ENCODE measurements at places on chromosomes 1 and 21.

DNA sequence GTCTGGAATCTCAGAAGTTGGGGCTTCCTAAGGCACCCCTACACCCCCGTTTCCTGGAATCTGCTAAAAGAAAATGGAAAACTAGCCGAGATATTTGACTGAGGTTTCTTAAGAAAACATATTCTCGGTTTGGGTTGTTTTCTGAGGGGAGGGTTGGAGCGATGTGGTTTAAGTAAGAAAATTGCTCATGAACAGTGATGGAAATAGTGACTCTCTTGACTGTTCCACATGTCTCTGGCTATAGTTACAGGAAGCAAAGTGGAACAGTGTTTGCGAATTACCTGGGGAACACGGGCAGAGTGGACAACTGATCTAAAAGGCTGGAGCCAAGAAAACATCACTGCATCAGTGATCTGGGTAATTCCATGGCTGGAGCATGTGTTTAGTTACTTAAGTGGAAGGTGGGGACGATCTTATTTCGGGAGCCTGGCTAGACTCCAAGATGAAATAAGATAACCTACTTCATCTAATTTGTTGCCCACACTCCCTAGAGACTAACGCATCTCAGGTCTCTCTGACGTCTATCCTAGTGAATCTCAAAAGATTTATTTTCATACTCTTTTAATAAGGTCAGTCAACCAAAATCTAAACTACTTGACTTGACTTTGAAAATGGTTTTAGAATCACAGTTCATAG, 92.4 kb downstream of the KCNJ15 start:
- DNase-seq, result no peak

GRCh38 chr1:48082271-48082962, 85.2 kb upstream of the TRABD2B start:
- DNase-seq, result no peak

GRCh38 chr1:184889166-184889565, 85.1 kb downstream of the NIBAN1 start:
- DNase-seq, result no peak

DNA sequence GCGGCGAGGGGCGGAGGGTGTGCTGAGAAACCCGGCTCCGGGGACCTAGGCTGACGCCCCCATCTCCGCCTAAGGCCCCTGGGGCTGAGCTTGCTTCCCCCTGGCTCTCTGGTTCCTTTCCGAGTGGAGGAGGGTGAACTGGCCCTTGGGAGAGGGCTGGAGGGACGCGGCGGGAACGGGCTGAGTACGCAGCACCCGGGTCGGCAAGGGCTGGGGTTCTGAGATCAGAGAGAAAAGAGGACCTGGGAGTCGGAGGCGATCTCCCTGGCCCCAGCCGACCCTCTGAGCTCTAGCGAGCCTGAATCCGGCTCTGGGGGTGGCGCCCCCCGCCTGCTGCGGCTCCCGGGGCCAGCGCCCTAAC, 270.8 kb downstream of the FOXD2 start:
- no peak for DNase-seq

DNA sequence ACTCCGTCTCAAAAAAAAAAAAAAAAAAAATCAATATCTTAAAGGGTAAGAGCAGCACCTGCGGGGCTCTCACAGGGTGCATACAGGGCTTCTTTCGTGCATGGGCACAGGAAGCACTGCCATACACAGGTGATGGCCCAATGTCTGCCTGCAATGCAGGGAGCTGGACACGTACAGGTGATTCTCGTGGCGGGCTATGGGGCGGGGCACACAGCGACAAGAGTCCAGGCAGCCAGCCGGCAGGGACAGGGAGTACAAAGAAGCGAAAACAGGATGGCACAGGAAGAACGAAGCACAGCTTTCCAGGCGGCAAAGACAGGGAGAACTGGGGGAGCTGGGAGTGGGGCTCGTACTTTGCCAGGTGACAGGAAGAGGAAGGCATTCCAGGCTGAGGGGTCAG, 1.6 kb downstream of the KIF17 start:
- no peak for DNase-seq

- no peak for DNase-seq
Observed at GRCh38 chr1:99550198-99550597, 95.7 kb upstream of the PALMD start.

DNA sequence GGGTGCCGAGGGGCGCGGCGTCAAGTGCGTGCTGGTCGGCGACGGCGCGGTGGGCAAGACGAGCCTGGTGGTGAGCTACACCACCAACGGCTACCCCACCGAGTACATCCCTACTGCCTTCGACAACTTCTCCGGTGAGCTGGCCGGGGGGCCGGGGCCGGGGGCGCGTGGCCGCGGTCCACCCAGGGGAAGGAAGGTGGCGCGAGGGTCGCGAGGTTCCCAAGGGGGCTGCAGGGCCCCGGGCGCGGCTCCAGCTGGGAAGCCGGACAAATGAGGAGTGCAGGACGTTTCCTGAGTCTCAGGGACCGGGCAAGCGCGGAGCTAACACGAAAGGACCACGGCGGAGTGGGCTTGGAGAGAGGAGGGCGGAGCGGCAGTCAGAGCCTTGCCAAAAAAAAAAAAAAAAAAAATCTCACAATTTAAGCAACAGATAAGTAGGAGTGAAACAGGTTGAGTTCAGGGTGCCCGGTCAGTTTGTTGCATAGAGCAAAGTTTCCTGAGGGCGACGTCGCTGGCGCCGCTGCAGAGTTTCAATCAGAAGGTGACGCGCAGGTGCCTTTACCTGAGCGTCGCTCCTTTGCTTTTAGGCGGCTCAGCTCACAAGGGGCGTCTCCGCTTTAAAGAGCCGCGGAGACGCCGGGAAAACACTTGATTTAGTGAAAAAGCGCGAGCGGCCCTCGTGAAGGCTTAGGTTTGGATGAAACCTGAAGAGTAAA, 750 bp downstream of the RHOU start:
- DNase-seq, result peak; percentile 24

GRCh38 chr1:233006541-233006973, 56.1 kb downstream of the NTPCR start:
- no peak for DNase-seq

GRCh38 chr1:109193653-109194590, 19.8 kb upstream of the SARS1 start:
- DNase-seq, result peak; percentile 49

- no peak for DNase-seq
Observed at GRCh38 chr1:68994096-68994495, 497.2 kb upstream of the DEPDC1 start.

- no peak for DNase-seq
Observed at GRCh38 chr1:29272147-29272907, 36.0 kb downstream of the PTPRU start.

DNA sequence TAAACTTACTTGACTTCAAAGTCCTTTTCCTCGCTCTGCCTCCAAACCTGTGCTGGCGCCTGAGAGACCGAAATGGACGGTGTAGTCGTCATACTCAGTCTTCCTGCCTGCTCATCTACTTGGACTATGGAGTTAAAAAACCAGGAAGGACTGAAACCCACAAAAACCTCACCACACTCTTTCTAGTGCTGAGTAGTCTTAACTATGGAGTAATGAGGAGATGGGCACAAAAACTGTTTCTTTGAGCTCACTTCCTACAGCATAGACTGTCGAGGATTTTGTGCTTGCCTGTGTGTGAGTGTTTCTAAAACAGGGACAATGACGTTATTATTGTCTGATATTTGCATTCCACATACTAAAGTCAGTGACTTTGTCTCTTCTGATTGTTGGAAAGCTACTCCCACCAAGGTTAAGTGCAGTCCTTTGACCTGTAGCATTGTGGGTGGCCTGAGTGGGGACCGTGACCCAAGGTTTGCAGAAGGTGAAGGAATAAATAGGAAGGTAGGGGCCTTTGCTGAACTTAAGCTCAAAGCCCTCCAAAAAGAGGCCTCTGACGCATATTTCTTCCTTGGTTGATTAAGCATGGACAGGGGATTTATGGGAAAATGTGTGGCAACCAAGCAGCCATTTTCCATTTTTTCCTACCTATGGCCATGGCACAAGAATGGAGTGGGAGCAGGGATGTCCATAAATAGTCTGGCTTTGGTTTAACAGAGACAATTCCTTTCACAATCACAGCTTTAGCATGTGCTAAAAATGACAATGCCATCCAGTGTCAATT, 109.6 kb downstream of the ZBTB18 start:
- DNase-seq, result no peak

- no peak for DNase-seq
Observed at GRCh38 chr1:235932090-235932510, 65.4 kb upstream of the LYST start.

DNA sequence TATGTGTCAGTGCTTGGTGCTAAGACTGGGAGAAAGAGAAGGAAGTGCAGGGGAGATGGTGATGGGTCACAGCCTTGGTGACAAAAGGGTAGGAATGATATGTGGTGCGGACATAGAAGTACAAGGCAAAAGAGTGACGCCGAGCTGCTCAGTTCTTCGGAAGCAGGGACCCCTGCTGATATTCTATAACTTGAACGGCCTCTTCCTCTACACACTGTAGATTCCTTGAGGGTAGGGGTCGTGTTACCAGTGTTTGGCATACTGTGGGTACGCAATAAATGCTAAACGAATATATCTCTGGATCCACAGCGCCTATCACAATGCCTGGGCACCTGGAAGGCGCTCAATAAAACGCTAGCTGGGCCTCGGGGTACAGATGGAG, 488 bp downstream of the DBT start:
- no peak for DNase-seq

GRCh38 chr1:33466159-33466558, 6.3 kb upstream of the ZSCAN20 start:
- DNase-seq, result no peak

DNA sequence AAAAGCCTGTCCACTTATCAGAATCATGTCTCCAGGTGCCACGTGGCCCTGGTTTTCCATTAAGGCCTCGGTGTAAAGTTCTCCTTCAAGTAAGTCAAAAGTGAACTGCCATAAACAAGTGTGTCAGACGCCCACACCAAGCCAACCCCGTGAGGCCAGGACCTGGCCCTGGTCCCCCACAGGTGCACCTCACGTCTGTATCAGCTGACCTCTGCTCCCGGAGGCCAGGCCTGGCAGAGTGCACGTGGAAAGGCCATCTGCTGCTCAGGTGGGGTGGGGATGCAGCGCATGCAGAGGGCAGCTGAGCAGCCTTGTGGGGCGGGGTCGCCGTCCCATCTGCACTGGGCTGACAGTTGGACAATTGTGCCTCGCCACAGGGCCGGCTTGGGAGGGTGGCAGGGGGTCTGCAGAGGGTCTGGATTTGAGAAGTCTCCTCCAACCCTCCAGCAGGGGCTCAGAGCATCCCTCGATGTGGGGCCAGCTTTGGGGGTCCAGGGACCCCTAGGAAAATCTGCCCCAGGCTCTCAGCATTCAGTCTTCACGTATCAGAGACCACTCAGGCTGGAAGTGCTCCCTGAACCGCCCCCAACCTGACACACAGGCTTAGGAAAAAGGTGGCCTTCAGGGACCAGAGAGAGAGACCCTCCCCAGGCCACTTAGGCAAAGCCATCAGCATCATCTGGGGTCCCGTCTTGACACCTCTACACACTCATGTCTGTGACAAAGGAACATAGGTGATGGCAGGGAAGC, 3.0 kb downstream of the SLC19A1 start:
- DNase-seq, result no peak

- DNase-seq, result no peak
Observed at GRCh38 chr1:216805233-216805632, 82.0 kb upstream of the ESRRG start.

- DNase-seq, result no peak
Observed at GRCh38 chr1:208141610-208142192, 102.5 kb downstream of the PLXNA2 start.

GRCh38 chr1:166457700-166458099, 290.9 kb upstream of the FAM78B start:
- no peak for DNase-seq

- no peak for DNase-seq
Observed at GRCh38 chr21:32137931-32138330, 140.9 kb downstream of the MIS18A start.

DNA sequence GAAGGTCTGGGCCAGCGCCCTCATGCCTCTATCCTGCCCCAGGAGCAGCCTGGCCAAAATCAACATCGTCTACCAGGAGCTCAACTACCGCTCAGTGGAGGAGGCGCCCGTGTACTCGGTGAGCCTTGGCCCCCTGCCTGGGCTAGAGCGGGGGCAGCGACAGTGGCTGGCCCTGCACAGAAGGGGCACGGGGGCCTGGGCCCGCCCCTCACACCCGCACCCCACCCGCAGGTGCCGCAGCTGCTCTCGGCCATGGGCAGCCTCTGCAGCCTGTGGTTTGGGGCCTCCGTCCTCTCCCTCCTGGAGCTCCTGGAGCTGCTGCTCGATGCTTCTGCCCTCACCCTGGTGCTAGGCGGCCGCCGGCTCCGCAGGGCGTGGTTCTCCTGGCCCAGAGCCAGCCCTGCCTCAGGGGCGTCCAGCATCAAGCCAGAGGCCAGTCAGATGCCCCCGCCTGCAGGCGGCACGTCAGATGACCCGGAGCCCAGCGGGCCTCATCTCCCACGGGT, 10.8 kb downstream of the SCNN1D start:
- no peak for DNase-seq

- DNase-seq, result no peak
Observed at GRCh38 chr1:187264995-187265602, 436.4 kb downstream of the PLA2G4A start.

GRCh38 chr1:41802532-41803501, 115.9 kb downstream of the HIVEP3 start:
- peak; percentile 12 for DNase-seq

- no peak for DNase-seq
Observed at GRCh38 chr1:151144474-151145303, 1.7 kb downstream of the SEMA6C start.

DNA sequence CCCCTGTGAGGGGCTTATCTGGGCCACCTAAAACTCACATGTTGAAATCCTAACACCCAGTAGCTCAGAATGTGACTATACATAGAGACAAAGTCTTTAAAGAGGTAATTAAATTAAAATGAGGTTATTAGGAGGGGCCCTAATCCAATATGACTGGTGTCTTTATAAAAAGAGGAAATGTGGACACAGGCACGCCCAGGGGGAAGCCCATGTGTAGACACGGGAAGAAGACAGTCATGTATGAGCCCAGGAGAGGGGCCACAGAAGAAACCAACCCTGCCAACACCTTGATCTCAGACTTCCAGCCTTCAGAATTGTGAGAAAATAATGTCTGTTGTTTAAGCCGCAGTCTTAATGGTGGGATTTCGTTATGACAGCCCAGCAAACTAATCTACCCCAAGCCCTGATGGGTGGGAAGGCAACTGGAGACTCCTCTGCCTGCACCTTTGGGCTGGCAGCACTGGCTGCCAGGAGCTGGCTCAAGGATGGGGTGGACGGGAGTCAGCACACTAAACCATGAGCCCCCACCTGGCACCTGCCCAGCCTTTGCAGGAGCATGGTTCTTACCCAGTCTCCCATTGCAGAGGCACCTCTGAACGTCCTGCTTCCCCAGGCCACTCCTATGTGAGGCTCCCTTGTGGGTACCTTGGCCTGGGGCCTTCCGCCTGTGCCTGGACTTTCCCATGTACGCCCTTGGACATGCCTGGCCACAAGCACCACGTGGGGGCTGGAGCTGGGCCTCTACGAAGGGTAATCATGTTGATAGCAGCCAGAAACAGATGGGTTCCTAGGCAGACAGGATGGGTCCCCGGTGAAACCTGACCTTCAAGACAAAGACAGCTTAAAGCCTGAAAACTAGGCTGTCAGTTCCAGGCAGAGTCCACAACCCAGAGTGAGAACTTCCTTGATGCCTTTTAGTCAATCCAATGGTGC, 57.1 kb upstream of the DMRTB1 start:
- no peak for DNase-seq

GRCh38 chr1:68081775-68082283, 31.4 kb upstream of the DIRAS3 start:
- no peak for DNase-seq

GRCh38 chr1:105724286-105724685, 1332.2 kb upstream of the PRMT6 start:
- no peak for DNase-seq

All from activated CD4-positive, alpha-beta T cell treated with anti-CD3 and anti-CD28 coated beads, Interleukin-2, amount 50 U/mL, for 1 hour (primary cell).